ENCODE measurements at places on chromosomes 3 and 15. TPM values are rescaled to one million over a fixed set of nuclear protein-coding genes. Genes with fewer than 3 reads are reported as not detected.

- DNase-seq = no peak
These were observed 8.6 kb downstream of the VPS18 start for GRCh38 chr15:40902605-40903561.

Gene KBTBD12
- total RNA-seq = 3.1 TPM

Gene HES1
- total RNA-seq = 30.8 TPM

GRCh38 chr3:193488741-193489140 is 66.0 kb downstream of the ATP13A4 start:
- no peak for DNase-seq

Gene ADGRG7
- not detected for total RNA-seq

DNA sequence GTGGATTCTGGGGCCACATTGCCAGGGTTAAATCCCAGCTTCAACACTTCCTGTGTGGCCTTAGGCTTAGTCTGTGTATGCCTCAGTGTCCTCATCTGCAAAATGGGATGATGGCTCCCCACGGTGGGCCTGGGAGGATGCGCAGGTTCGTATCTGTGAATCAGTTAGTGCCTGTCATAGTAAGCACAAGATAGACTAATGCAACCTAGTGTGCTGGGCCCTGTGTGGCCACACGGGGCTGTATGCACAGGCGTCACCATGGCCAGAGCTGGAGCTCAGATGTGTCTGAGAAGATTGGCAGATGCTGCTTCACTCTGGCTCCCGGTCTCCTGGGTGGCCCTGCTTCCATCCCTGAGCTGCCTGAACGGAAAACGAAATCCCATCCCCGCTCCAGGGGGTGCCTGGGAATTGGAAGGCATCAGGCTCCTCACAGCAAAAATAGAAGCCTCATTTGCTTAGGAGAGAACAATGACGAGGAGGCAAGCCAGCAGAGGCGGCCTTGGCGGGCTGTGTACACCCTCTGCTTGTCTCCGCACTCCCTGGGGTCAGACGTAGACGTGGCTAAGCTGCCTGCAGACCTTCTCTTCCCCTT is 103.6 kb downstream of the APBA2 start:
- DNase-seq = peak; percentile 54

DNA sequence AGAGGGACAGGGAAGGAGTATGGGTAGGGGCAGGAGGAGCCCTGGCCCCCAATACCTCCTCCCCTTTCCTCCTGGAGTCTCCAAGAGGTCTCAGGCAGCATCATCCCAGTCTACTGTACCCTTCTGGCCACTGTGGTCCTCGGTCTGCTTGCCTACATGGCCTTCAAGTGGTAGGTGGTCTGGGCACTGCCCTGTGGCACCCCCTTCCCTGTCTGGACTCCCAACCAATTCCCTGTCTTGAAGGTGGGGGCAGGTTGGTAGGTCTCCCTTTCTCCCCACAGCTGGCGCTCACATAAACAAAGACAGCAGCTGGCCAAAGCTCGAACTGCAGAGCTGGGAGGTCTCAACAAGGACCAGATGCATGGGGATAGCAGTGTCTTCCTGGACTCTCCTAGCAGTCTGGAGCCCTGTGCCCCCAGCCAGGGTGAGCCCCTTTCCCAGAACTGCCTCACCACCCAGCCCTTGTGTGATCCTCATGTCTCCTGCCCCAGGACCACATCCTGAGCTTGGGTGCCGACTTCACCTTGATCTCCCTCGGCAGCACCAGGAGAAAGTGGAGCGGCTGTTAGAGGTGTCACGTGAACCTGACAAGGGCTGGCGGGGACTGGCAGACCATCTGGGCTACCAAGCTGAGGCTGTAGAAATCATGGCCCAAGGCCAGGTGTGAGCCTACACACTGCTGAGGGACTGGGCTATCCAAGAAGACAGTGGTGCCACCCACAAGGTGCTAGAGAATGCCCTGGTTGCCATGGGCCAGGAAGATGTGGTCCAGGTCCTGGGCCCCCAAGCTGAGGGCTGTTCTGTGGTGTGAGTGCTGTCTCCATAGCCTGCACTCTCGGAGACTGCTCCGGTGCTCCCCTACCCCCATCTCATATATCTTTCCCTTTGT is 33.1 kb downstream of the NBEAL2 start:
- DNase-seq = no peak

DNA sequence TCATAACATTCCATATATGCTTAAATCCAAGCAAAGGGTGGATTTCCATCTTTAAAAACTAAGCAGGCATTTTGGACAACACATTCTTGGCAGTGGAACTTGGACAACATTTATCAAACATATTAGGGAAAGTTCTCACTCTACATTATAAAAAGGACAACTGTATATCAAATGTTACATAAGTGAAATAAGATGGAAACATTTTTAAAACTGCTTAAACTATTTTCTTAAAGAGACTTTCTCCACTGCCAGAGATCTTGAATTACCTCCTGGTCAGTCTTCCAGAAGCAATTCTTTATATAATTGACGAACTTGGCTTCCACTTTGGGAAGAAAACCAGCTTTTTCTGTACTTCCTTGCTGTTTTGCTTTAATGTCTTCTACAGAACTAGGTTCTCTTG is 109.3 kb downstream of the NEO1 start:
- DNase-seq = peak; percentile 28

Gene ABHD5
- total RNA-seq = 31.2 TPM

GRCh38 chr3:108103040-108103751 is 12.4 kb upstream of the CD47 start:
- DNase-seq = no peak

DNA sequence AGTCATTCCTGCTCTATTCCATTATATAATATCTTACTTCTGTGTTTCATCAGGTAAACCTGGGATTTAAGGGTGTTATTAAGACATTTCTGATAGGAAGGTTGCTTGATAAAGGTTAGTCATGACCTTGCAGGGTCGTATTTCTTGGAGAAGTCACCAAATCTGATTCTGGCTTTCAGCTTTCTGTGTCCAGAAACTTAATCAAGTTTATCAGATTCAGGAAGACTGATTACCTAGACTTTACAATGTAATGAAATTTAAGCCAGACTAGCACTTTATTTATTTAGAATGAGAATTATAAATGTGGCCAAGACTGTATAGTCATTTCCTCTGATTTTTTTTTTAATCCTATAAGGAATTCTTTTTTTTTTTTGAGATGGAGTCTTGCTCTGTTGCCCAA is 81.9 kb downstream of the NEO1 start:
- no peak for DNase-seq

DNA sequence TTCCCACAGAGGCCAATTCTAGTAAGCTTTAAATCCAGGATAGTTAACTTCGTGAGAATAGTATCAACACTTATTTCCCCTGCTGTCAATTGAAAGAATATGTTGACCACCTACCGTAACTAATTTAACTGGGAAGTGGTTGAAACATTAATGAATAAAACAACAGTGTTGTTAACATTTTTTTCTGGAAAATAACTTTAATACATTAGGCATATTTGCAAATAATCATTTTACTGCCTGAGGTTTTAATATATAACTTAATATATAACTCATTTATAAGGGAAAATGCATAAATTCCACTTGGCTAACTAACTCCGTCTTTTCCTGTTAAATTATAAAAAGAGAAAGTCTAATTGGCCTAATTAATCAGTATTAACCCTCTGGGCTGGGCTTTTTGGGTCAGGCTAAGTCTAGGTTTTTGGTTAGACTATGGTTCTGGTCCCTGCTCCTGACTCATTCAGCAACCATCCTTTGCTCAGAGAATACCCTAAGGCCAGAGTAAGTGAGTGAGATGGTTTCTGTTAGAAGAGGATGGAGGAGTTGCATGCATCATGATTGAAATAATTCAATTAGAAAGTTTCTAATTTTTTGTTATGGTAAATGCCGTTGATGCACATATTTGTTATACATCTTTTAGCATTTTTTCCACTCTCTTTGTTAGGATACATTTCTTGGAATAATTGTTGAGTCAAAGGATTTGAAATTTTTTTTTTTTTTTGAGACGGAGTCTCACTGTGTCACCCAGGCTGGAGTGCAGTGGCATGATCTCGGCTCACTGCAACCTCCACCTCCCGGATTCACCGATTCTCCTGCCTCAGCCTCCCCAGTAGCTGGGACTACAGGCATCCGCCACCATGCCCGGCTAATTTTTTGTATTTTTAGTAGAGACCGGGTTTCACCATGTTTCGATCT is 10.8 kb upstream of the SKIL start:
- no peak for DNase-seq

Gene GOLGA8T
- not detected for total RNA-seq

Gene TMCO5A
- not detected for total RNA-seq

GRCh38 chr3:188486952-188487351 is 333.0 kb downstream of the LPP start:
- DNase-seq = no peak

Gene CHDH
- 10.9 TPM for total RNA-seq

Gene TICRR
- 0.52 TPM for total RNA-seq

DNA sequence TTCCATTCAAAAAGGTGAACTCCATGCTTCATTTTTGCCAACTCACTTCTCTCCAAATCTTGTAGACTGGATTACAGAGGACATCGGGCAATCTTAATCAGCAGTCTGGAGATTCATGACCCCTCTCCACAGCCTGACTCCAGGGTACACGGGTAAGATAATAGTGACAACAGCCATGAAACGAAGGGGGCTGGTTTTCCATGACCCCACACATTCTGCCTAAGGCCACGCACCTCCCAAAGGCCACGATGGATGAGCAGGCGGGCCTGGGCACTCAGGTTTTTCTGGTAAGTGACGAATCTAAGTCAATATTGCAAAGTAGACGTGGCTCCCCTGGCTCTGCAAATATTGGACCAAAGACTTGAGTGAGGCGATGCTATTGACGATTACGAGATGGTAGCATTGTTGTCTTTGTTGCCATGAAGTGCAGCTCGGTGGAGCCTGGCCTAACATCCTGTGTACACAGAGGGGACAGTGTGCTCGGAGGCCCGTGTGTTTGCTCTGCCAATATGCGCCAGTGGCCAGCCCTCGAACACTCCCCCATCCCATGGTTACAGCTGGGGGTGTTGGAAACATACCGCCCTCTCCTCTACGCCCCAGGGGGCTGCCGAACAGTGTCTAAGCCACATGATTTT is 119.1 kb downstream of the OPA1 start:
- DNase-seq = peak; percentile 21

- DNase-seq = no peak
These were observed 23.6 kb downstream of the HEG1 start for GRCh38 chr3:125032100-125032643.

Gene SEC62
- total RNA-seq = 96.5 TPM

All from lung (tissue), 17 donors.